Fibroblast of skin of left quadriceps (primary cell): ENCODE measurements at places on chromosomes 7 and 10.

GRCh38 chr7:5492020-5492635, 68.5 kb upstream of the TNRC18 start:
- no peak for DNase-seq

GRCh38 chr7:158944195-158944594, 87.8 kb downstream of the DYNC2I1 start:
- DNase-seq, result no peak

DNA sequence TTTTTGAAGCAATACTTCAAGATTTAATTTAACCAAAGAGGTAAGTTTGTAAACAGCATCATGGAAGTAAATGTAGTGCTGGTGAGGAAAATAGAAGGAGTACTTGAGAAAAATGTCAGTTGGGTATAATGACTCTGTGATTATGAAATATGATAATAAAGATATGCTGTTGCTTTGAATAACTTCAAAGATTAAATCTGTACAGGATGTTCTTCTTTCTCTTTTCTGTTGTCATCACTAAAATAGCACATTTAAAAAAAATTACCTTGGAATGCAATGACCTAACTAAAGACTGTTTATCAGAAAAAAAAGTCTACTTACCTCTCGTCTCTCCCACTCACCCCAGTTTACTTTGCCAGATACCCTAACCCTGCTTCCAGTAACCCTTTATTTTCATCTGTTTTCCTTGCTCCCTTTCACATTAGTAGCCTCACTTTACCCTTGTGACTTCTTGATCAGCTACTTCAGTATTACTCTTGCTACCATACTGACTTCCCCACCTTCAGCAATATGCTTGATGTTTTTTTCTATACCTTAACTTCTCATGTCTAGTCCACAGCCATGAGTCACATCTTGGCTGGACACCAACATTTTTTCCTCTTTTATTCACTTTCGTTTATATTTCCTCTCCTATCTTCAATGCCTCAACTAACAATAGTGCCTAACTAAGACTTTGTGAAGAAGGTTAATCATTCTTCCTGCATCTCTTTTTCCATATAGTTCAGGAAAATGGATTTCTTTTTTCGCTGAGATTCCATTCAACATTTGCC, 29.7 kb upstream of the TAS2R16 start:
- DNase-seq, result no peak

GRCh38 chr10:69894156-69894555, 92.5 kb downstream of the COL13A1 start:
- DNase-seq, result no peak

GRCh38 chr7:55223023-55223422, 142.1 kb upstream of the LANCL2 start:
- DNase-seq, result no peak

DNA sequence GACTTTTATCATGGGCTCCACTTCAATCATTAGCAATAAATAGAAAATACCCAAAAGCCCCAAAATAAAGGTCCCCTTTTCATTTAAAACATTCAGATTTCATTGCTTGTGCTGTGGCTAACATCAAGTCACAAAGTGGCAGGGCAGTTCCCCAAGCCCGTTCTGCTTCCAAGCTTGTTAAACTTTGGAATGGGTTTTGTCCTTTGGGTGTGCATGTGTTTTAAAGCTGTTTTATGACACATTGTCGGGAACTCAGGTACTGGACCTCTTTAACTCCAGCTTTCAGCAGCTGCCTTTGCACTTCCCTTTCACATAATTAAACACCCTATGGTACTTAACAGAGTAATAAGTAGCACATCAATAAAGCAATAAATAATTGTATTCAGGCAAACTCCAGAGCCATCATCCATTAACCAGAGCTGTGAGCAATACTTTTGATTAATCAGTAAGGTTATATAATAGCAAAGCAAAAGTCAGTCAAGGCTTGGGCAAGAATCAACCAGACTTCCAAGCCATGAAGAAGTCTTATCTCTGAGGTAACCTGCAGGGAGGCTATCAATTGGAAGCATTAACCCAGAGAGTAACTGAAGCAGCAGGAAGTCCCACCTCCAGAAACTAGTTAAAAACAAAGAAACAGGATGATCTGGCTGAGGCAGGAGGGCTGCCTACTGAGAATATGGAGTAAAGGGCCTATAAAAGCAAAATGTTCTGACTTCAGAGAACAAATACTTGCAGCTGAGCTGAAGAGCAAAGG, 56.1 kb upstream of the ARID5B start:
- no peak for DNase-seq

DNA sequence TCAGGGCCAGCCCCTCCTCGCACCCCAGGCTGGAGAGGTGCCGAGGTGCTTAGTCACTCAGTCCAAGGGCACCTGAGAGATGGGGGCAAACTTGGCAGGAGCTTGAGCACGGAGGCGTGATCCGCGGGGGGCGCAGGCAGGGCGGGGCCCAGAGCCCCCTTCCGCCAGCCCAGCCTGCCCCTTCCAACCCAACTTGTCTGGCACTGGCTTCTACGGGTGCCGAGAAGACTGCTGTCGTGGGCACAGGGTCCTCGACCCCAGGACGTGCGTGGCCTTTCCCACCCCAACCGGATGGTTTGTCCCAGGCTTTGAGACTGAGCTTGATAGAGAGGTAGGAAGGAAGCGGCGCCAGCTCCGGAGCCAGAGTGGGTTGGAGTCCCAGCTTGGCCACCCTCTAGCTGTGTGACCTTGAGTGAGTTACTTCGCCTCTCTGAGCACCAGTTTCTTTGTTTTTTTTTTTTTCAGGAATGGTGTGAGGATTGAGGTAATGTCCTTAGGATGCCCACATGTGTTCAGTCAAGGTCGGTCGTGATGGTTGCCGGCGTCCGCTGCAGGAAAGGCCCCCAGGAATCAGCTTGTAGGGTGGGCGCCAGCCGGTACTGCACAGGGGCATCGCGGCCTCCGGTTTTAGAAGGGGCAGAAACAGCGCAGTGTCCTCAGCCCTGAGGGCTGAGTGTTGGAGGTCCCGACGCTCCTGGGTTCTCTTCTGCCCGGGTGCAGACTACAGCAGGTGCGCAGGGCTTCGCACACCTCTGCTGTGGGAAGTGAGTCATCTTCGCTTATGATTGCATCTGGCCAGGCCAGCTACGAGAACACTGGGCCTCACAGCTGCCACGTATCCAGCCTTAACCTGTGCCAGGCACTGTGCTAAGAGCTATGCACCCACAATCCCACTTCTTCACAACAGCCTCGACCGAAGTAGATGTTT, 28.6 kb upstream of the VAX1 start:
- DNase-seq, result no peak

DNA sequence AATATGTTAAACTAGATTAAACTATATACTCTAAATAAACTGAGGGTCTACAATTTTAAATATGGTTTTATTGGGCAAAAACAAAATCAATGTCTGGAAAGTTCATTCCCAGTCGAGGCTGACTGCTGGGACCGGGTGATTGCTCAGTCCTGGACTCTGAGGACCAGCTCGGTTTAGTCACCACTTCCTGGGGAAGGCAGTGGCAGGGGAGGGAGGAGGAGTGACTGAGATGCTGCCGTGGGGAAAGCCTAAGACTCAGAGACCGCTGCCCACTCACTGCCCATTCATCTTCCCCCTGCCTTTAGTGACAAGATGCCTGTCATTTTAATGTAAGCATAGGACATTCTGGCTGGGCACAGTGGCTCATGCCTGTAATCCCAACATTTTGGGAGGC, 29.0 kb downstream of the ATOH7 start:
- no peak for DNase-seq

GRCh38 chr7:104327534-104327933, 869 bp upstream of the LHFPL3 start:
- no peak for DNase-seq

DNA sequence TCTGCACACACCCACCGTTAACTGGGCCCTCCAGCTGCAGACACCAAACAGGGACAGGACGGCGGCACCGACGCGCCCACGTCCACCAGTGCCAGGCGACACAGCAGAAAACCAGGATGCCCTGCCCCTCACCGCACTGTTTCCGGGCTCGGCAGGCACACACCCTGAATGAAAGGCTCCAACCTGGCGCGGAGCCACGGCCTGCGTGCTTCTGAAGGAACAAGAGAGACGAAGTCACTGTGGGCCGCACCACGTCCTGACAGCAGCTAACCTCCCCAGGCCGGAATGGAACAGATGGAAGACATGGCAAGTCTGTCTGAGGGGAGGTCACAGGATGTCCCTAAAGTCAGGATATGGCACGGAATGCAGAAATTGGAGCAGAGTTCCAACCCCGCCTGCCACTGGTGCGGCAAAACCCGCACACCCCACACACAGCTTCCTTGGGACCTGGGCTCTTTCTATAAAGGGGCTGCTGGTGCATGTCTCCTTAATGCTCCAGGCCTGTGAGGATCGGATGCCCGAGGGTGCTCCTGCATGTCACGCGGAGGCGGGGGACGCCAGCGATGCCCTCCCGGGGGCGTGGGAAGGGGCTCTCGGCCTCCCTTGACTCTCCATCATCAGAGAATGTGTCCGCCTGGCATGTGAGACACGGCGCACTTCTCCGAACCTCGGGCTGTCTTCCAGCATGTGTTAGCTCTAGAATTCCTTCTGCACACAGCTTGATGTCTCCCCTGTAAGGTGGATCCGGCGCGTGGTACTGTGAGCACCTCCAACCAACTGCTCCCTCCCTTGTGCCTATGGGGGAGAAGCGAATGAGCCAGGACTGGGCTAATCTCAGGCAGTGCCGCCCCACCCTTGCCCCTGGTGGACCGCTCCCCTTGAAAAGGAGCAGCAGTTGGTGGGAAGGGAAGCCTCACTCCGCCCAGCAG, 3.9 kb upstream of the GPER1 start:
- no peak for DNase-seq

- DNase-seq, result no peak
Measured at GRCh38 chr10:115093776-115094408, 727 bp downstream of the ATRNL1 start.

GRCh38 chr7:81957517-81957916, 187.7 kb upstream of the HGF start:
- DNase-seq, result no peak

DNA sequence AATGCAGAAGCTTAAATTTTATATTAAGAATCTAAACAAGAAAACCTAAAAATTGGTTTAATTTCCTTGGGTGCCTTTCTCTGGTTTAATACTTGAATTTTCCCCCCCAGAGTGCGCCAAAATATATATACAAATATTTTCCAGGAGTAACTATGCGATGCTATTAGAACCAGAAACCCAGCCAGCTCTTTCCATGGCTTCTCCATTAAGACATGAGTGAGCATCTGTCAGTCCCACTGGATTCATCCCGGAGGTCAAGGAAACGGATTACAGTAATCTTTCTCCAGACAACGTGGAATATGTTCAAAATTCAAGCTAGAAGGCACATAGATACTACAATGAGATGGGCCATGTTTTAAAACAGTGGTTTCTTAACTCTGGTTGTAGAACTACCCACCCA, 148.8 kb downstream of the TAX1BP1 start:
- DNase-seq, result no peak

GRCh38 chr10:129509835-129510234, 42.8 kb downstream of the MGMT start:
- no peak for DNase-seq

DNA sequence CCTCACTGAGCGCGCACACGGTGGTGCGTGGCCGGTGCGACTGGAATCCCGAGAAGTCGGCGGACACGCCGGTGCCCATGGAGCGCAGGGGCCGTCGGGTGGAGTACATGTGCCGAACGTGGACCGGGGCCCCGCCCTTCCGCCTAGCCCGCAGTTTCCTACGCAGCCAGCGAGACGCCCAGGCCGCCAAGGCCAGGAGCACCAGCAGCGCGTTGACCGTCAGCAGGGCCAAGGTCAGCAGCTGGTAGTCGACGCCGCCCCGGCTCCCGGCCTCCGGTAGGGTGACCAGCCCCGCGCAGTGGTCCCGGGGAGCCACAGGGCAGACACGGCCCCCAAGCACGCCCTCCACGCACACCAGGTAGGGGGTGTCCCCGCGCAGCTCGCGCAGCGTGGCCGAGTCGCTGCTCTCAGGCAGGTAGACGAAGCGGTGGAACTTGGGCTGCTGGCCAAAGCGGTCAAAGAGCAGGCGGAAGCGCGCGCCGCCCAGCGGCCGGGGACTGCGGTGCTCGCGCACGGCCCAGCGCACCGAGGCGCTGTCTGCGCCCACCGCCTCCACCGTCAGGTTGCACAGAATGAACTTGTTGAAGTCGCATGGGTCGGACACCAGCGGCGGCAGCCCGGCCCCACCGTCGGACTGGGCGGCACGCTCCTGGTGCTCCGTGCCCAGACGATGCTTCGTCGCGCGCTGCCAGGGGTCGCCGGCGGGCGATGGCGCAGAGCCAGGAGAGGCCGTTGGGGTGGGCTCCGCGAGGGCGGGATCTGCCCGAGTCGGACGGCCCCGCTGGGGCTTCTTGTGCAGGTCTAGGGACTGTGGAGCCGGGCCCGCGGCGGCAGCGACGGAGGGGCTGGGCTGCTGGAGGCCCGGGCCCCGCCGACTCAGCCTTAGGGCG, 2.2 kb downstream of the TRIL start:
- DNase-seq, result no peak

DNA sequence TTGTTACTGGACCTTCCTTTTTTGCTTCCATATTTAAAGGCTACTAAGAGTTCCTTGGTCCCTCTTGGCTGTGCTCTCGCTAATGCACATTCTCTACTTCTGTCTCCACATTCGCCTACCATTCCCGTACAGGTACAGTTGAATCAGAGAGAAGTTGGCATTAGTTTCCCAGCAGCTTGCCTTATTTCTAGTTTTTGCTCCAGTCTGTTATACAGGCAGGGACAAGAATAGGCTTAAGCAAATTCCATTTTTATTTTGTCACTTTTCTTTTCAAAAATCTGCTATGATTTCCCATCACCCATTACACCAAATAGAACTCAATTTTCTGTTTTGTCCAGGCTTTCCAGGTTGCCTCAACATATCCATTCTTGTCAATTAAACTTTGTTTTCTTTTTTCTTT, 29.9 kb downstream of the DYNC1I1 start:
- no peak for DNase-seq

DNA sequence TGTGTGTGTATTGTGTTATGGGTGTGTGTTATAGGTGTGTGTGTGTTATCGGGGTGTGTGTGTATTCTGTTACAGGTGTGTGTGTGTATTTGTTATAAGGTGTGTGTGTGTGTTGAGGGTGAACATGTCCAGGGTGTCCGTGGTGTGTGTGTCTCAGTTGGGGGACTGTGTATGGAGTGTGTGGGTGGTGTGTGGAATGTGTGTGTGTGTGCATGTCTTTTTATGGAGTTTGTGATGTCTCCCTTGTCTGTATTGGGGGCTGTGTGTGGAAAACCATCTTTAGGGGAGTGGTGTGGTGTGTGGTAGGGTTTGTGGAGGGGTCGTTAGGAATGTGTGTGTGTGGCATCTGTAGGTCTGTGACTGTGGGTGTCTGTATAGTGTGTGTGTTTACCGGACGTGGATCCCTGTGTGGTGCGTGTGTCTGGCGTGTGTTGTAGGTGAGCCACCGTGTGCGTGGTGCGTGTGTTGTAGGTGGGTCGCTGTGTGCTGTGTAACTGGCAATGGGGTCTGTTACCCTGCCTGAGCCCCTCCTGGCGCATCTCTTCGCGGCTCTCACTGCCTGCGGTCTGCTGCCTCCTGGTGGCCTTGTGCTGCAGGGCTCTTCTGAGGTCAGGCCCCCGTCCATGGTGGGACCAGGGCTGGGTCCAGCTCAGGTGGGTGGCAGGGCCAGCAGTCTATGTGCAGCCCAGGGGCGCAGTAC, 61.7 kb downstream of the PALD1 start:
- DNase-seq, result no peak

GRCh38 chr10:54470324-54470631, 330.8 kb downstream of the PCDH15 start:
- DNase-seq, result no peak
